Urinary bladder (tissue), 4 donors: ENCODE measurements at places on chromosomes 6 and 20. TPM values are rescaled to one million over a fixed set of nuclear protein-coding genes. Genes with fewer than 3 reads are reported as not detected.

Gene LHFPL5
- not detected for polyA plus RNA-seq

Gene SNRNP48
- 11.0 TPM for polyA plus RNA-seq

Gene GINS1
- polyA plus RNA-seq, result 0.80 TPM

Gene TRIM15
- polyA plus RNA-seq, result not detected

GRCh38 chr6:101682937-101683336, 289.4 kb downstream of the GRIK2 start:
- no peak for DNase-seq

GRCh38 chr6:73606428-73606827, 47.4 kb downstream of the SLC17A5 start:
- no peak for DNase-seq

DNA sequence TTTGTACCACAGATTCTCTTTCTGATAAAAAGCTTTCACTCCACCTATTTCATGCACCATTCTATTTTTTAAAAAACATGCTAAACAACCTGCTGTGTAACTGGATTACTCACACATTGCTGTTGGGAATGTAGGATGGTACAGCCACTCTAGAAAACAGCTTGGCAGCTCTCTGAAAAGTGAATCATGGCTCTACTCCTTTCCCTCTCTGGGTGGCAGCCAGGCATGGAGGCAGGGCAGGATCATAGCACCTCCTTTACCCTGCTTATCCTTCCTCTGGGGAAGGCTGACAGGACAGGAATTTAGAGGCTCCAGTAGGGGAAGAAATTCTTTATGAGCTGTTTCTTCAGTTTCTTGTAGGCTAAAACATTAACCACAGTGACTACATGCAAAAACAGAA, 6.7 kb upstream of the VNN2 start:
- DNase-seq, result no peak

DNA sequence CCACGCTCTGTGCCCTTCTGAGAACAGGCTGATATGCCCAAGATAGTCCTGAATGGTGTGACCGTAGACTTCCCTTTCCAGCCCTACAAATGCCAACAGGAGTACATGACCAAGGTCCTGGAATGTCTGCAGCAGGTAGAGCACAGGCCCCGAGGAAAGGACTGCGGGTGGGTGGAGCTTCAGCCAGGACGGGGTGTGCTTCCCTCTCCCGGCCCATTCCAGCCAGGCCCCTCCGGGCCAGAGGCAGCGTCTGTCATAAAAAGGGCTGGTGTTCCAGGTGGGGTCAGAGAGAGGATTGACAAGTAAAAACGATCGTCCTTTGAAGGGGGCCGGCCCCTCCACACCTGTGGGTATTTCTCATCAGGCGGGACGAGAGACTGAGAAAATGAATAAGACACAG, 1.3 kb downstream of the RTEL1 start:
- DNase-seq, result no peak

DNA sequence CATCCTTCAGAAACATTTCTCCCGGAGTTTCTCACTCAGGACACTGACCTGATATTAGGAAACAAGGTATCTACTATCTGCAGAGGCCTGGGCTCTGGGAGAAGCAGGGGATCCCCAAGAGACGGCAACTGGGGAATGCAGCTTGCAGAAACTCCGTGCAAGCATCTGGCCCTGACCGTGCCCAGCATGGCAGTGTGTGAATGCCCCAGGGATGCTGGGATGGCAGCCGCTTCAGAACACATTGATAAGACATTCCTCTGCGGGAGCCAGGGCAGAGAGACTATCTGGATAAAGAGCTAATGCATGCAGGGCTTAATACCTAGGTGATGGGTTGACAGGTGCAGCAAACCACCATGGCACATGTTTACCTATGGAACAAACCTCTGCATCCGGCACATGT, 55.4 kb downstream of the NFATC2 start:
- no peak for DNase-seq

GRCh38 chr6:169657284-169657610, 44.6 kb downstream of the WDR27 start:
- DNase-seq, result no peak

DNA sequence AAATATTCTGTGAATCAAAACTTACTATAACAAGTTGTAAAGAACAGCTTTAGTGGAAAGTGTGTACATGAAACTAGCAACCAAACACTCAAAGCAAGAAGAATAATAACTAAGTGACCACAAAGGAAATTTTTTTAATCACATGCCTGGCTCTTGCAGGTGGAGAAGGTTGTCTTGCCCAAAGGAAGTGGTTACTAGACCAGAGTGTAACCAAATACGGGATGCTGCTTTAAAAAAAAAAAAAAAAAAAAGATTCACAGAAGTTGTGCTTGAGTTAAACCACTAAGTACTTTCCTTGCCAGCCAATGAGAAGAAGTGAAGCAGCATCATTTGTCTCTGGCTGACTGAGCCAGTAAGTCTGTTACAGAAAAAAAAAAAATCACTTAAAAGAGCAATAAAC, 19.1 kb upstream of the HLA-DQB1 start:
- no peak for DNase-seq

DNA sequence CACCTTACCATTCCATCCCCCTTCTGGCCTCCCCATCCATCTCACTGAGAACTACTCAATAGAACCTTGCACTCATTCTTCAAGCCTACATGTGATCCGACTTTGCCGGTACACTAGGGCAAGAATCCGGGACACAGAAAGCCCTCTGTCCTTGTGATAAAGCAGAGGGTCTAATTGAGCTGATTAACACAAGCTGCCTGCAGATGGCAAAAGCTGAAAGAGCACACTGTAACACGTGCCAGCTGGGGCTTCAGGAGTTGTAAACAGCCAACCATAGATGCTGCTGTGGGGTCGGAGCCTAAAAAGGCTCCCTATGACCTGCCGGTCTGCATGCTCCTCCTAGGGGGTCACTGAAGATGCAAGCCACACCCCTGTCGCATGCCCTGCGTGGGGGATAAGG, 124.1 kb downstream of the RNF144B start:
- no peak for DNase-seq

DNA sequence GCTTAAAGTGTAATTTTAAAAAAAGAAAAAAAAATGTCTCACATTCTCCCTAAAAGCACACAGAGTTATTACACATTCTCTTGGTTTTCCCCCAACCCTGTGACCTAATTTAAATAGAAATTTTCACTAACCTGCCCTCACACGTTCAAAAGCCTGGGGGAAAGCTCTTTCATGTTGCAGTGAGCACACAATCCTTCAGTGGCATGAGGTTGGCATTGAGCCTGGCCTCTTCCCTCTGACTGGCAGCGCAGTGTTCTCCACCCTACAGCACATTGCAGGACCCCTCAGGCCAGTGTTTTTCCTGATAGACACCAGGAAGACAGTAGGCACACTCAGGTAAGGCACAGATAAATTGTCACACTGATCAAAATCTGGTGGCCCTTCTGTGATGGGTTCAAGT, 34.1 kb downstream of the TNFRSF21 start:
- no peak for DNase-seq

DNA sequence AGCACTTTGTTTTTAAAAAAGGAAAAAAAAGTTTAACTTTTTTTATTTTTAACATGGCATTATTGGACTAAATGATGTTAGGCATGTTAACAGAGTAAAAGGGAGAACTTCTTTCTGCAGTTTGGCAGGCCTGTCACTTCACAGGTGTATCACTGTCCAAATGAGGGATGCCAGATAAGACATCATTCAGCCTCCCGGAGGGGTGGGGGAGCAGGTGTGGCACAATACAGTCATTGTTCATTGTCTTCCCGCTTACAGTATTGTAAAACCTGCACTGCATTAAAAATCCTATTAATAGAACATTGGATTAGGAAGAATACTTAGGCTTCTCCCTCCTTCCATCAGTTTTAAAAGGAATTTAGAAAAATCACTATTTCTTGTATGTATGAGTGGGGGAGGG, 80.7 kb downstream of the CARMIL1 start:
- no peak for DNase-seq

GRCh38 chr6:144289006-144289405, 3.9 kb downstream of the UTRN start:
- DNase-seq, result no peak

DNA sequence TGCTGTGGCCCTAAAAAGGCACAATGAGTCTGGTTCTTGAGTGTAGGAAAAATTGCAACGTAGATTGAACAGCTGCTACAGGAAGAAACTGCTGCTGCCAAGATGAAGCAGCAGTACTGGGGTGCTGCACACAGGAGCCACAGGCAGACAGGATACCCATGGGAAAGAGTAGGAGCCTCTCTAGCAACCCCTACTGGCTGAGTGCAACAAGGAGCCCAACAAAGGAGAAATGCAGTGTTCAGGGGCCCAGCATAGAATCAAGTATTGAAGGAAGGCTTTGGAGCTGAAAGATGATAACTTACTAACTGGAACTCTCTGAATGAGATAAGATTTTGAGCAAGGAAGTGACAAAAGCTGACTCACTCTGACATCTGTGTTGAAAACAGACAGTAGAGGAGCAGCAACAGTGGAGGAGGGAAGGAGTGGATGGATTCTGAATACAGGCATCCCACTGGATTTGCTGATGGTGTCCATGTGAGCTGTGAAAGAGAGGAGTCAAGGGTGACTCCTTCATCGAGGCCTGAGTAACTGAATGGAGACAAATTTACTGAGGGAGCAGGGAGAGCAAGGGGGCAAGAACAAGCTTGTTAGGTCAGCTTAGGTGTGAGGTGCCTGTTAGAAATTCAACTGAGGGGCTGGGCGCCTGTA, 534.7 kb upstream of the JARID2 start:
- DNase-seq, result no peak

DNA sequence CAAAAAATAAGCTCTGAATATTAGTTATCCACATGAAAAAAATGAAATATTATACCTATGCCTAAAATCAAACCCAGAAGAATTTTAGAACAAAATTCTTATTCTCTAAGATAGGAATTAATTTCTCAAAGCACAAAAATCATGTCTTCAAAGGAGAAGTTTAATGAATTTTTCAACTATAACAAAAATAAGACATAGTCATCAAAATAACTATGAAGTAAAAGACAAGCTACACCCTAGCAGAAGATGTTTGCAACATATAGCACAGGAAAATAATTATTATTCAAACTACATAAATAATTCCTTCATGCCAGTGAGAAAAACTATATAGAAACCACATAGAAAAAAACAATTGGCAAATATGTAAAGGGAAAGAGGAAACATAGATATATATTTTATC, 1203.6 kb upstream of the GJE1 start:
- no peak for DNase-seq

DNA sequence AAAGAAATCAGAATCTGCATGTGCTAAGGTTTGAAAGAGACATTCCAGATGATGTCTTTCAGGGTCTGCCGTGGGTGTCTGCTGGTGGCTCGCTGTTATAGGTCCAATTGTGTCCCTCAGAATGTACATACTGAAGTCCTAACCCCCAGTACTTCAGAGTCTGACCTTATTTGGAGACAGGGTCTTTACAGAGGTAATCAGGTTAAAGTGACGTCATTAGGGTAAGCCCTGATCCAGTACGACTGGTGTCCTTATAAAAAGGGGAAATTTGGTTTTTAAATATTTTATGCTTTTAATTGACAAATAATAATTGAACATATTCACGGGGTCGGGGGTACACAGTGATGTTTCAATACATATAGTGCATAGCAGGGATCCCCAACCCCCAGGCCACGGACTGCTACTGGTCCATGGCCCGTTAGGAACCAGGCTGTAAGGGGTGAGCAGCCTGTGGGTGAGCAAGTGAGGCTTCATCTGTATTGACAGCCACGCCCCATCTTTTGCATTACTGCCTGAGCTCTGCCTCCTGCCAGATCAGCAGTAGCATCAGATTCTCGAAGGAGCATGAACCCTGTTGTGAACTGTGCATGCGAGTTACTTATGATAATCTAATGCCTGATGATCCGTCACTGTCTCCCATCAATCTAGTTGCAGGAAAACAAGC, 33.2 kb upstream of the SLC22A23 start:
- no peak for DNase-seq

DNA sequence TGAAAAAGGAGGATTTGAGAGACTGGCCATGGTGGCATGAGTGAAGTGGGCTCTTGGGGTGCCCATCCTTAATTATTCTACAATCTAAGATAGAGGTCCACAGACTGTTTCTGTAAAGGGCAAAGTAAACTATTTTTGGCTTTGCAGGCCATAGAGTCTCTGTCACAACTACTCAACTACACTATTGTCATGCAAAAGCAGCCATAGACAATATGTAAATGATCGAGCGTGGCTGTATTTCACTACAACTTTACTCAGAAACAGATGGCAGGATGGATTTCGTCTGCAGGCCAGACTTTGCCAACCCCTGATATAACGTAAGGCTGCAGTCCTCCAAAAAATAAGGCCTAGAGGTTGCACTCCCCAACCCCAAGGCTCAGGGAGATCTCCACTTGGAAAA, 58.2 kb upstream of the NAA20 start:
- DNase-seq, result no peak

- DNase-seq, result no peak
Measured at GRCh38 chr20:39547546-39548408, 585.6 kb downstream of the DHX35 start.

- DNase-seq, result no peak
Measured at GRCh38 chr6:151948002-151948743, 140.7 kb downstream of the ESR1 start.
